HuH-7.5 (cell line): ENCODE measurements at places on chromosomes 3 and 15.

- no peak for DNase-seq
Observed at GRCh38 chr3:56303487-56303886, 164.8 kb downstream of the ERC2 start.

DNA sequence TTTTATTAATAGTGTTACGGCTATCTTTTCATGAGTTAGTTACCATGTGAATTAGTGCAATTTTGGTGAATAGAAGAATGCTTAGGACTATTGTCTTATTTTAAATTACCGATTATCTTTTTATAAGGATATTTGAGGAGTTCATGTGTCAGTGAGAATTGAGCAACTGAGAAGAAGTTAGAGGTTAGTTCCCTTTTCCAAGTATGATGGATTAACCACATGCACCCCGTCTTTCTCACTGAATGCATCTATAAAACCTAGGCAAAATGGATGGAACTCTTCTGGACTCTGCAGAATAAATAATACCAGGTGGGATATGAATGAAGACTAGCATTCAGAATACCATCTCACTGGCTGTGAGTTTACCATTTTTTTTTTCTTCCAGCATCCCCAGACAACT lies 74.3 kb downstream of the TCF12 start:
- DNase-seq, result no peak

DNA sequence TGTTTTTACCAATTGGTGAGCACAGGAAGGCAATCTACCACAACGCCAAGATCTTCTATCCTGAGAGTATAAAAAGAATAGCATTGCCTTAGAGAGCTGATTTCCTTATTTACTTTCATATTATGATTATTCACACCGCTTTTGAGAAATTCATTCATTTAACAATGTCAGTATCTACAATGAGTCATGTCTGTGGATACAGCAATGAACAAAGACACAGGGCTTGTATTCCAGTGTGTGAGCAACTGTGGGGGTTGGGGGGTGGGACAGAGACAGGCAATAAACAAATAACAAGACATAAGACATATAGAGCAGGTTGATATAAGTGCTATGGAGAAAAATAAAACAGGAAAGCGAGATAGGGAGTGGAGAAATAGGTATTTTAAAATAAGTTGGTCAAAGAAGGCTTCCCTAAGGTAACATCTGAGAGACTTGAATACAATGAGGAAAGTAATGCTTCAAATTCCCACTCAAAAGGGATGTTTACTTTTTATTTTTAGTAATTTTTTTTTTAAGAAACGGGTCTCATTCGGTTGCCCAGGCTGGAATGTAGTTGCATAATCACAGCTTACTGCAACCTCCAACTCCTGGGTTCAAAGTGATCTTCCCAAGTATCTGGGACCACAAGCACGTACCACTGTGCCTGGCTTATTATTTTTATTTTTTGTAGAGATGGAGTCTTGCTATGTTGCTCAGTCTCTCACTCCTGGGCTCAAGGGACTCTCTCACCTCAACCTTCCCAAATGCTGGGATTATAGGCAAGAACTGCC lies 45.7 kb downstream of the PGBD4 start:
- DNase-seq, result no peak

GRCh38 chr3:195766671-195767070 lies 45.1 kb downstream of the MUC4 start:
- DNase-seq, result no peak

DNA sequence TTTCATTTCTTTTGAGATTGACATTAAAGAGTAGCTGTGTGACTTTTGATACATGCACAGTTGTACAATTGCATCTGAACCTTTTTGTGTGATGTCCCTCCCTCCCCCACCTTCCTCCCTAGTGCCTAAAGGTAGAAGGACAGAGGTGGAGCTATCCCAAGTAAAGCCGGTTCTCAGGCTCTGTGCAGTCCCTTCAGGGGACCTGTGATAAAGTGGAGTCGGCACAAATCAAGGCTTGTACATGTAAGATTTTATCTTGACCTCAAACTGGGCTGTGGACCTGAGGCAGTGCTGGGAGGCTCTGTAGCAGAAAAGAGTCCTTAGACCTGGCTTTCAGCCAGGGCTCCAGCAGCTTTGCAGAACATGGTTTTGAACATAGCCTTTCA lies 55.5 kb upstream of the CMTM7 start:
- DNase-seq, result no peak

- DNase-seq, result no peak
Observed at GRCh38 chr3:47404955-47405790, 24.4 kb downstream of the PTPN23 start.

DNA sequence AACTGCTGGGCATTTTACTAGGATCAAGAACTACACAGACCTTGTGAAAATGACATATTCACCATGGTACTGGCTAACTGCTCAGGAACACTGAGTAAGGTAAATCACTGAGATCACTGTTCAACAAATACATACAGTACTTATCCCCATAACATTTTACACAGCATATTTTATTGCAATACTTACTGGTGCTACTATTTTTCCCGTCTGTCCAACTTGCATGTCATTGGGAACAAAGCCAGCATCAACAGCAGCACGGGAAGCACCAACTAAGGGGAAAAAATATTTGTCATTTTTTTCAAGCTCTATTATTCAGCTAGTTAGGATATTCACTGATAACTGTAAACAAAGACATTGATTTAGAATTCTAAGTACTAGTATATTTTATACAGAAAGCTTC lies 37.0 kb downstream of the ETFA start:
- DNase-seq, result no peak

DNA sequence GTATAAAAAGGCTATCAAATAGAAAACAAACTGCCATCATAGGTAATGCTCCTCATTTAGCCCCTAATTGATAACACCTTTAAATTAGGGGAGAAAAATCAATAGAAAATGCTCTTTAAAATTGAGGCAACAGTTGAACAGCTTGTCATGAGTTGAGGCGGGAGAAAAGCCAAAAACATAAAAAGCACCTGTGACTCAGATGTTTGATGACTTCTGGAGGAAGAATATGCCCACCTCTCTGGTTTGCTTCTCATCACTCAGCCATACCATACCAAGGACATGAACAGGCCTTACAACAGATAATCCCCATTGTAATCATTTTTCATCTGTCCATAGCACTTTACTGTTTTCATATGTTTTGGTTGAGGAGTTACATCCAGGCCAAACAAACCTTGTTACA lies 246.0 kb downstream of the MYRIP start:
- no peak for DNase-seq
